A172 (cell line): ENCODE measurements at places on chromosomes 3 and 15.

- no peak for DNase-seq
Measured at GRCh38 chr3:53318522-53318921, 28.8 kb downstream of the DCP1A start.

DNA sequence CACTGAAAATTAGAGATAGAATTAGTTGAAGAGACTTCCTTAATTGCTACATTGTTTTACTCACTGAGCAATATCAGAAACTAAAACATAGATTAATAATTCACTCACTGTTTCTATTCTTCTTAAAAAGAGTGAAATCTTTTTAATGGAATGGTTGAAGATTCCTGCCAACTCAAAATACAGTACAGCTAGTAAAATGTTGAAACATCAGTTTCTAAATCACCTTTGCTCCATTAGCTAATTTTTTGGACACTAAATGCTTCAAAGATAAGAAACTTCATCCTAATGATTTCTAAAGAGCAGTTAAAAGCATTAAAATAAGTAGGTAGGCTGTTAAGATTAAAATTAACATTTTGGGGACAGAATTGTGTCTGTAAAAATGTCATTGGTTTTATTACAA, 10.5 kb upstream of the NIT2 start:
- DNase-seq: no peak

- DNase-seq: no peak
Measured at GRCh38 chr15:57184502-57184901, 191.8 kb upstream of the CGNL1 start.

DNA sequence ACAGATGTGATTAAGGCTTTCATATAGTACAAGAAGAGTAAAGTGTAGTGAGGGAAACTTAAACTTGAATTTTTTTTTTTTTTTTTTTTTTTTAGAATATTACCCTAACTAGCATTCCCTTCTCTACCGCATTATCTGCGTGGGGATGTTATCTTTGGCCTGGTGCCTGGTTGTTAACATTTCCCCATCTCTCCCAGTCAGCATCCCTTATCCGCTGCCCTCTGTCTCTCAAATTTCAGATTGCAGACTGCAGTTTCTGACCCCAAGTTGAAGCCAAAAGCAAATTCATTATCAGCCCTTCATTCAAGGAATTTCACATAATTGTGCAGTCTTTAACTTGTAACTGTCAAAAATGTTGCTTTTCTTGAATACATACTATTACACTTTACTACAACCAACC, 353.0 kb downstream of the PLOD2 start:
- DNase-seq: peak; percentile 20

- DNase-seq: no peak
Measured at GRCh38 chr3:192302721-192303120, 424.6 kb downstream of the FGF12 start.

- no peak for DNase-seq
Measured at GRCh38 chr3:151322511-151322910, 5.9 kb upstream of the GPR87 start.

- DNase-seq: no peak
Measured at GRCh38 chr3:133509488-133509887, 64.0 kb upstream of the CDV3 start.

- peak; percentile 36 for DNase-seq
Measured at GRCh38 chr15:43441316-43441715, 51.6 kb downstream of the TP53BP1 start.
